ENCODE measurements at places on chromosomes 7 and 10.

DNA sequence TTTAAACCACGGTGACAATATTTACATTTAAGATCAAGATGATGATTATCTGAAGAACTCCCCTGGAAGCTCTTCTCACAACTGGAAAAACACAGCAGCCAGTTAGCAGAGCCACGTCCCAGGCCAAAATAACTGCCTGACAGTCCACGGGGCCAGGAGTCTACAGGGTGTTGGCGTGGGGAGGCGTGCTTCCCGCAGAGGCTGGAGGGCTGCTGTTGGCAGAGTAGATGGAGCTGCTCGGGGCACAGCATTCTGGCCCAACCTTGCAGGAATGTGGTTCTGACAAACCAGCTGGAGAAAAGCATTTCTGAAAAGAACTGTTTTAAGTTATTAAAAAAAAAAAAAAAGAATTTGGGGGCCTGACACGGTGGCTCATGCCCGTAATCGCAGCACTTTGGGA, 177.9 kb downstream of the EBF3 start:
- no peak for DNase-seq

DNA sequence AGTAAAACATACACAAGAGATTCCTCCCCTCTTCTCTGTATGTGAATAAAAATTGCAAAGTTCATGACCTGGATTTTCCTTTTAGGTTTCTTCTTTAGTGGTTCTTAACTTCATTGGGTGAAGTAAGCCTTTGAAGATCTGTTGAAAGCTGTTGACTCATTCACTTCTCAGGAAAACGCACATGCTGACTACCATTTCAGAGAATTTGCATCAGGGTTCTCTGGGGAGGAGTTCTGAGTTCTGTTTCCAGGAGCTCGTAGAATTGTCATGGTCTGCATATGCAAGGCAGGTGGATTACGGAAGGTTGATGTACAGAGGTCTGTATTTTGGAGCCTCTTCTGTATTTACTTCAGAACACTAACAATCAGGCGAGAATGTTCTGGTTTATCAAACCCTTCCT, 962 bp upstream of the SLC26A4 start:
- no peak for DNase-seq

DNA sequence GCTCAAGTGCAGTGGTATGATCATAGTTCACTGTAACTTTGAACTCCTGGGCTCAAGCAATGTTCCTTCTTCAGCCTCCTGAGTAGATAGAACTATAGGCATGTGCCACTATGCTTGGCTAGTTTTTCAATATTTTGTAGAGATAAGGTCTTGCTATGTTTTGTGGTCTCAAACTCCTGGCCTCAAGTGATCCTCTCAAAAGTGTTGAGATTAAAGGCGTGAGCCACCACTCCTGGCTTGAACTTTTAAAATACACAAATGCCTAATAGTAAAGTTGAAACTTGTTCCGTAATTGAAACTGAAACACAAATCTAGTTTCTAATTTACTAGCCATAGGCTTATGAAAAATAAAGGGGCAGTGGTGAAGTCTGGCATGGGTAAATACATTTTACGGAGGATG, 65.7 kb downstream of the AP3M1 start:
- DNase-seq = peak; percentile 80

- no peak for DNase-seq
Measured at GRCh38 chr10:547591-548081, 141.8 kb downstream of the DIP2C start.

- DNase-seq = no peak
Measured at GRCh38 chr7:31368620-31369019, 28.1 kb upstream of the NEUROD6 start.

DNA sequence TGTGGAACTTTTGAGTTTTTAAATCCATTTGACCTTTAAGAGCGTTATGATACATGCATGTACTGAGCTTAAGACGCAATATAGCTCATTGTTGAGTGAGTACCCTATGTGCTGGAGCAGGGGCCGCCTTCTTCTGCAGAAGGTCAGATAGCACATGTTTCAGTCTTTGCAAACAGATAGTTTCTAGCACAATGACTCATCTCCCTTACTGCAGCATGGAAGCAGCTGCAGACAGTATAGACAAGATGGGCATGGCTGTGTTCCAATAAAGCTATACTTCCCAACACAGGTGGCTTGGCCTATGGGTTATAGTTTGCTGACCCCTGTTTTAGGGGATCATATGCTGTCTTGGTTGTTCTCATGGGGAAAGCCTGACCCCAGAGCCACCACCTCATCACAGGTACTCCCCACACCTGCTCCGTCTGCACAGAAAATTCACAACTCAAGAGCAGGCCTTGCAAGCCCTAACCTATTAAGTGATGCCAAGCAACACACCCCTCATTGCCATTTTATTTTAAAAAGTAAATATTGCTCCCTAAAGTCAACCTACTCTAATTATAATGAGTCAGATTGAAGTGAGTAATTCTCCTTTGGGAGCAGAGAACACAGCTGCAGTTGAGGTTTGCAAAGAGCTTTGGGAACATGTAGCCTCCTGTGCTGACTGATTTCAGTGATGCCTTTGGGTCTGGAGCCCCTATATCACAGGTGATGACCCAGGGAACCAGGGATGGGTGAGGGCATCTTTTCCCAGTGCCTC, 330.1 kb downstream of the PAXIP1 start:
- no peak for DNase-seq

- no peak for DNase-seq
Measured at GRCh38 chr7:6284461-6285360, 12.3 kb upstream of the CYTH3 start.

DNA sequence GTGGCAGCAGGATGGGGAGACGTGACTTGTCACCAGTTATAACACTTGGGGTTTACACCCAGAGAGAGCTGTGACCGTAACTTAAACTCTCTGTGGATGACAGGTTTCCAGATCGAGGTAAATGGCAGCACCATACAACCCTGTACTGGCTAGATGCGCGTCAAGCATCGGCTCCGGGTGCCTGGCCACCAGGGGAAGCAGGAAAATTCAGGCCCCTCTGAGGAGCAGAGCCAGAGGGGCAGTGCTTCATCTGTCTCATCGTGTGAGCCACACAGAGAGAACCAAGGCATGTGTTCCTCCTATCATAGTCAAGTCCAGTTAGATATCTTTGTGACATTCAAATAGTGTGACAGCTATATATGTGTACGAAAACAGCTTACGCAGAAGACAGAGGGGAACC, 652.2 kb upstream of the FOXK1 start:
- no peak for DNase-seq

DNA sequence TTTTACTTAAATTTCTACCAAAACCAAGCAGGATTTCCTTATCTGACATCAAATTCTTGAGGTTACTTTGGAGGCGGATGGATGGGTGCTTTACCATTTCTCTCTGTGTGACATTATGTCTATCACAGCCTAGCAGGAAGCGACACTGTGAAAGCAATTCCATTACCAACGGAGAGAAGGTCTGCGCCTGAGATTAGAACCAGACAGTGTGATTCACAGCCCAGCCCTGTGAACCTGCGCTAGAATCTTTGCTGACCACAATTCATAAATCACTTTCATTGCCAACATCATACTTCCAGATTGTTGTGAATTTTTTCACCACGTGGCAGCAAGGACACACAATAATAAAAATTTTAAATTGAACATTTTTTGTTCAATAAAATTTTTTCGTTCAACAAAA, 126.5 kb downstream of the CUBN start:
- no peak for DNase-seq

- no peak for DNase-seq
Measured at GRCh38 chr10:47147186-47147585, 152.8 kb upstream of the GDF10 start.

GRCh38 chr7:133330085-133330484, 77.2 kb downstream of the EXOC4 start:
- DNase-seq = no peak

All from MM.1S (cell line).